ENCODE measurements at places on chromosomes 5 and 9.

- no peak for DNase-seq
These were observed 39.6 kb upstream of the CEP78 start for GRCh38 chr9:78196258-78196657.

- DNase-seq: no peak
These were observed 4.8 kb downstream of the ADAMTSL1 start for GRCh38 chr9:18478501-18479361.

GRCh38 chr9:101073122-101073521, 44.6 kb downstream of the PLPPR1 start:
- DNase-seq: no peak

GRCh38 chr9:130372057-130372456, 72.7 kb upstream of the ASS1 start:
- DNase-seq: no peak

GRCh38 chr5:179317411-179318220, 27.6 kb downstream of the ADAMTS2 start:
- no peak for DNase-seq

DNA sequence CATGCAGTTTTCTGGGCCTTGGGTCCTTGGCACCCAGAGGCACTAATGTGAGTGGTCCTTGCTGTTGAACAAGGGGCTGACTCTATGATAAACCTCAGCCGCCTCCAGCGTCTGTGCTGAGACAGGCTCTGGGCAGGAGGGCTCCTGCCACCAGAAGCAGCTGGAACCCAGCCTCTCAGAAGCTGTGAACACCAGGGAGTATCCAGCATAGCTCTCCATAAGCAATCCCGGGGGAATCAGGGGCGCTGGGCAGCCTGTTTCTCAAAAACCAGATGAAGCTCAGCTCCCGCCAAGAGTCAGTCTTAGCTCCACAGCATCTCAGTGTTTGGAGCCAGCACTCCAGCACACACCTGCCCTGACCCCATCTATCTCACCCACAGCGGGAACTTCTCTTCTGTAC, 170.2 kb downstream of the HSPA4 start:
- no peak for DNase-seq

DNA sequence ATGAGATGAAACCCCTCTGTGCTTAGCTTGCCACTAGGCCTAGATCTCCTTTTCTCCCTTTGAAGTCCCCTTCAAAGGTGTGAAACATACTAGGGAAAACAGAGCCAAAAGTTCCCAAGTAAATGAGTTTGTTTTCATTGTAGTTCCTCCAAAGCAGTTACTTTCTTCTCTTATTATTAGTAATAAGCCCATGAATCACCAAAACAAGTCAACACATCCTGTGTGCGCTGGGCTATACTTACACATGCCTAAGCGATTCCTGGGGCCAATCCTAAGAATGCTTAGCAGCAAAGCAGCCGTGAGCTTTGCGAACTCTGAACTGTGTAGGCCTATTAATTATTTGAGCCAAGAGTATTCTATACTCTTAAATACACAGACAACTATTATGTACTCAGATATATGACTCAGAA, 7.6 kb downstream of the ENC1 start:
- no peak for DNase-seq

DNA sequence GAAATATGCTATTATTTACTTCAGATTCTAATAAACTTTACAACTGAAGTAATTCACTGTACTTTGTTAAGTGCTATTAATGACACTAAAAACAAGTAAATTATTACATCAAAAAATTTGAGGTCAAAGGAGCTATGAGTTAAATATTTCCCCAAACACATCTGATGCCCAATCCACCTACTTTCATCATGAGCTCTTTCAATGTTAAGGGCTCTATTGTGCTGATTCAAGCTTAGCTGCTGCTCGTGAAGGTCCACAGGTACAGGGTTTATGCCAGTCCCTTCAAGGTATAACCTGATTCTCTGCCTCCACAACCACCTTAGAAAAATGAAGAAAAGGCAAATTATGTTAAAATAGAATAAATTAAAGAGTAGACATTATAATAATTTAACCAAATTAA, 24.2 kb downstream of the NADK2 start:
- DNase-seq: no peak

DNA sequence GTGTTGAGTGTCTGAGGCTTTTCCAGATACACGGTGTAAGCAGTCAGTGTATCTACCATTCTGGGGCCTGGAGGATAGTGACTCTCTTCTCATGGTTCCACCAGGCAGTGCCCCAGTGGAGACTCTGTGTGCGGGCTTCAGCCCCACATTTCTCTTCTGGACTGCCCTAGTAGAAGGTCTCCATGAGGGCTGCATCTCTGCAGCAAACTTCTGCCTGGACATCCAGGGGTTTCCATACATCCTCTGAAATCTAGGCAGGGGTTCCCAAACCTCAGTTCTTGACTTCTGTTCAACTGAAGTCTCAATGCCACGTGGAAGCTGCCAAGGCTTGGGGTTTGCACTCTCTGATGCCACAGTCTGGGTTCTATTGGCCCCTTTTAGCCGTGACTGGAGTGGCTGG, 256.6 kb upstream of the ITGA1 start:
- no peak for DNase-seq

DNA sequence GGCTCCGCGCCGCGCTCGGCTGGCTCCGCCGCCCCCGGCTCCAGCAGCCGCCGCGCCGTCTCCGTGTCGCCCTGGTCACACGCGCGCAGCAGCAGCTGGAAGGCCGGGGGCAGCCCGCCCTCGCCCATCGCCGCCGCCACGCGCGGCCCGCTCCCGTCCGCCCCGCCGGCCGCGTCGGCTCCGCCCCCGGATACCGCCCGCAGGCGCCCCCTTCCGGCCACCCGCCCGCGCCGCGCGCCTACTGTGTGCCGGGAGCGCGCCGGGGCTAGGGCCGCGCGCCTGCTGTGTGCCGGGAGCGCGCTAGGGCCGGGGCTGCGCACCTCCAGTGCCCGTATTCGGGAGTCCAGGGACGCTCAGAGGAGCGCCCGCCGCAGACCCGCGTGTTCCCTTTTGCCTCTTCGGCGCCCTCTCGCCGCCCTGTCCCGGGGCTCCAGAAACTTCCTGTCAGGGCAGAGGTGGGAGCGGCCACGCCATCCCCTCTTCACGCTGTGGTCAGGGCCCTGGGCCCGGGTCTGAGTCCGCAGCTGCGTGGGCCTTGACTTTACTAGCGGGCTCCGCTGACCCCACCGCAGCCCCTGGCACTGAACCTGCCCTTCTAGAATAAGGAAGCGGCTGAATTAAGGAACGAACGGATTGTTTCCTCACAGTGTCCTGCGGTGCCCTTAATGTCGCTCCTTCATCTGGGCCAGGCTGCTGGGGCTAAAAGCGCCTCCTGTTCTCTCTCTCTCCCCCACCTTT, at the start of gene ANKS6:
ANKS6 (minus strand) TSS at position 192 of the 738 bp plus-strand sequence; CDS start at position 128, 64 bp downstream.
- DNase-seq: peak; percentile 37

DNA sequence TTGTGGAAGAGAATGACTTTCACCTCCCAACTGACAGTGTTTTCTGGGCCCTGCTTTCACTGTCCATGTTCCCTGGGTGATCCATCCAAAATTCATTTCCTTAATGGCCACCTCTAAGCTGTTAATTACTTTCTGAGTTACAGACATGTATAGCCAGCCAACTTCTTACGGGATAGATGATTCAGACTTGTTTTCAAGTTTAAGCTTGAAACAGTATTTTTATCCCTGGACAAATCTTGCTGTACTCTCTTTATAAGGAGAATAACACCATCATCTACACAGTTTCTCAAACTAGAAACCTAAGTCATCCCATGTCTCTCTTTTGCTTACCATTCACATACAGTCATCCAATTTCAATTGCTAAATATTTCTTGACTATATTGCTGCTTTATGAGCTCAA, 6.9 kb downstream of the FAM174A start:
- no peak for DNase-seq

- no peak for DNase-seq
These were observed 1995.6 kb upstream of the CDH6 start for GRCh38 chr5:29197631-29198454.

DNA sequence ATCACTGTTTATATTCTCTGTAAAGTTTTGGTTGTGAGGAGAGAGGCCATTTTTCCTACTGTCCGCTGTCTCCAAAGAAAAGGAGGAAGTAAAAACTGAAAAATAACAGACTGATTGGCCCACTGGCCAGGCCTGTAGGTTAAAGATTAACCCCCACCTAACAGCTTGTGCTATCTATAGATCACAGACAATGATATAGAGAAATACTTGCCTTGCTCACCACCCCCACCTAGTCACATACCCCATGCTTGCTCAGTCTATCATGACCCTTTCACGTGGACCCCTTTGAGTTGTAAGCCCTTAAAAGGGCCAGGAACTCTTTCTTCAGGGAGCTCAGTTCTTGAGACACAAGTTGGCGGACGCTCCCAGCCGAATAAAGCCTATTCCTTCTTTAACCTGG, 357.4 kb downstream of the PRDM9 start:
- DNase-seq: no peak

GRCh38 chr9:125604196-125604595, 102.8 kb downstream of the MAPKAP1 start:
- no peak for DNase-seq

- DNase-seq: no peak
These were observed 130.1 kb downstream of the MRPL36 start for GRCh38 chr5:1669276-1670155.

All from amniotic stem cell (primary cell).